Fibroblast of skin of back (primary cell): ENCODE measurements at places on chromosomes 1 and 21.

GRCh38 chr1:37373413-37373812 lies 101.0 kb upstream of the ZC3H12A start:
- DNase-seq = no peak

GRCh38 chr1:65724151-65724550 lies 68.5 kb upstream of the PDE4B start:
- no peak for DNase-seq

DNA sequence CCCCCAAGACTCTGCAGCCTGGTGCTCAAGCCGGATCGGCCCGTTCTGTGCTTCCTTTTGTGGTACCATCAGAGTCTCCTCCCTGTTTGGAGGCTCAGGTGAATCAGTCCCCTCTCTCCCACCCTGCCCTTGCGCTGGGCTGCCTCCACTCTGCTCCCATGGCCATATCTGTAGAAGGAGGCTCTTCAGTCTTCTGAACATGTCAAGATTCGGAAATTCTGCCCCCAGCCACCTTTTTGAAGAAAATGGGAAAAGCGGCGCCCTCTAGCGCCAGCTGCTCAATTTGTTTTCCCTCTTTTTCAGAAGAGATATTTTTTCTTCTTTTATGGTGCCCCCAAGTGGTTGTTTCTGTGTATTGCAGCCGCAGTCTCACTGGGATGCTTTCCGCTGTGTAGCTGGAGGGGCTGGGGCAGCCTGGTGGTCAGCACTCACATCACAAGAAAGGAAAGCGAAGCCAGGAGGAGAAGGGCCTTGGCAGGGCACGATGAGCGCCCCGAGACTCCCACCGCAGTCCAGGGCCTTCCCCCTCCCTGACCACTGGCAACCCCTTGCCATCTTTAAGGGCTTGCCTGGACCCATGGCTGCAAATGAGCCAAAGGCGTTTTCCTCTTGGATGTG lies 58.4 kb upstream of the CACNA1E start:
- peak; percentile 60 for DNase-seq

DNA sequence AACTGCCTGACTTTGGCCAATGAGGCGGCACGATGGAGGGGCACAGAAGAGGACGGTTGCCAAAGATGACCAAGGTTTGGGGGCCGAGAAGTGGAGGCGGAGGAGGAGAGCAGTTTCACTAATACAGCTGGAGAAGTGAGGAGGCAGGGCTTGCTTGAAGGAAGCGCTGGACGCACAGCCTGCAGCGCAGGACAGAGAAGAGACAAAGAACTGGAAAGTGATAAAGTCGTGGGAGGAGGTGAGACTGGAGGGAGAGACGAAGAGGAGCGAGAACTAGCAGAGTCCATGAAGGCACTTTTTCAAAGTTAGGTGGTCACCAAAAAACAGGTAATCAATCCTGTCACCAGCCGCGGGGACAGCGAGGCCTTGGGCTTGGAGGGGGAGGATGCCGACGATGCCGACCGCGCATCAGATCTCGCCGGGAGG lies 771 bp downstream of the PACC1 start:
- DNase-seq = peak; percentile 20

DNA sequence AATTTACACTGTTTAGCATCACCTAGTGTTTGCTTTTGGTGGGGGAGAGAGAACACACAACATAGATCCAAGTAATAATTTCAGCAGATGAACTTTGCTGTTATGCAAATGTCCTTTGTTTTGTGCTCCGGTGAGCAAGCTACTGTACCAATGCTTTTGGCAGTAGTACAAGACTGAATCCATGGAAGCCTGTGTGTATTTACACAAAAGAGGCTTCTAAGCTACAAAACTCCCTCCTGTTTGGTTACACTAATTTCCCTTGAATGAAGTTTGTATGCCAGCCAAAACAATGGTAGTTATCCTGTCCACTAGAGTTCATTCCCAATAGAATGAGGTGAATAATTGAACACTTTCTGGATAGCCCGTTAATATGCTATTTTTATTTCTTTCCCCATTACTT lies 320.5 kb downstream of the KCTD3 start:
- DNase-seq = no peak

DNA sequence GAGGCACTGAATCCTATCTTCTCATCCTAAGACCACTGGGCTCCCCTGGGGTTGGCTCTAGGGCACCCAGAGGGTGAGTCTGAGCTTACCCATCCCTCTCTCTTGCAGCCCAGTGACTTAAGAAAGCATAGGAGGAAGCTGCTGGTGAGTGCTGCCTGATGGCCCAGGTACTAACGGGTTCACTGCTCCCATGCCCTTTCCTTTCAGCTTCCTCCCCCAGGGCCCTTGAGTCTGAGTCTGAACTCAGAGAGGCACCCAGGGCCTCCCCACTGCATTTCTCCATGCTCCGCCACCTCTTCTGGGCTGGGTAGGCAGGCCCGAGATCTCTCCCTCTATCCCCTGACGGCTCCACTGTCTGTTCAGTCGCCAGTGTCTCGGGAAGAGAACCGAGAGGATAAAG lies 29.7 kb downstream of the PPFIA4 start:
- DNase-seq = no peak

DNA sequence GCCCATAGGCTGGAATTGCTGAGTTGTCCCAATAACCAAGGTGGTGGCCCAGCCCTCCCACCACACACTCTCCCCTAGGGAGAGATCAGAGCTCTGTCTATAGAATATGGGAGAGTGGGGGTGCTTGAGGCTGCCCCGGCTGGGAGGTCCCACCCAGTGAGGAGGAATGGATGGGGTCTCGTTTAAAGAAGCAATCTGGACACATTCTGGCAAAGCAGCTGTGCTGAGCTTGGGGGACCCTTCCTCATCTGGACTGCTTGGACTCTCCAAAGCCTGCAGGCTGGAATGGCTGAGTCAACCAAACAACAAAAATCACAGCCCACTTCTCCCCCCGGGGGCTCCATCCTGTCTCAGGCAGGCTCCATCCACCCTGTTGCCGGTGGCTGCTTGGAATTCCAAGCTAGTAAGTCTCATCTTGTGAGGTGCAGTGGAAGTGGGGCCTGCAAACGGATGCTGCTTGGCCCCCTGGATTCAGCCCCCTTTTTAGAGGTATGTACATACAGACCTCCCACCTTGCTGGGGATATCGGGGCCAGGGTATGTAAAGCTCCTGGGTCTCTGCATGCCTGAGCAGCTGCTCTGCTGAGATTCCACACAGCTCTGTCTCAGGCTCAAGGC lies 67.1 kb upstream of the FAM78B start:
- no peak for DNase-seq
